ENCODE measurements at places on chromosomes 5 and 9.

DNA sequence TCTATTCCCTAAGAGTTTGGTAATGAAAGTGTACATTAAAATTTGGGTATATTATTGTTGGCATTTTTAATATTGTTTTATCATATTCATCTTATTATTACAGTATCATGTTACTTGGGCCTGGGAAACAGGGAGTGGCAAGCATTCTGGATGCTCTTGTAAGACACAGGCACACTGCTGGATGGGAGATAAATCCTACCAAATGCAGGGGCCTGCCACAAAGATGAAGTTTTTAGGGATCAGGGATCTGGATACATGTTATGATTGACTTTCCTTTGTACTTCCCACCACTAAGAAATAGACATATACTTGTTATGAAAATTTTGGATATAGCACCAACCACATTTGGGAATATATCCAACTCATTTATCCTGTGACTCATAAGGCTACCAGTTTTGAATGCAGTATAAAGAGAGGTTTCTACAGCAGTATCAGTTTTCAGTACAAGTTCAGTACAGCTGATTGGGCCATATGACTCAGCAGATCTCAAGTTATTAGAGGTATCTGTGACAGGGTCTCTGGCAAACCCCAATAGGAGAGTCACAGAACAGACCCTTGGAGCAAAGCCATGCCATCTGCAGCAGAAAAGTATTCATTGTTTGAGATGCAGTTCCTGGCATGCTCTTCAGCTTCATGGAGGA lies 360.1 kb downstream of the DMAC1 start:
- peak; percentile 29 for DNase-seq

- no peak for DNase-seq
Observed at GRCh38 chr9:99748676-99749075, 73.0 kb upstream of the NR4A3 start.

DNA sequence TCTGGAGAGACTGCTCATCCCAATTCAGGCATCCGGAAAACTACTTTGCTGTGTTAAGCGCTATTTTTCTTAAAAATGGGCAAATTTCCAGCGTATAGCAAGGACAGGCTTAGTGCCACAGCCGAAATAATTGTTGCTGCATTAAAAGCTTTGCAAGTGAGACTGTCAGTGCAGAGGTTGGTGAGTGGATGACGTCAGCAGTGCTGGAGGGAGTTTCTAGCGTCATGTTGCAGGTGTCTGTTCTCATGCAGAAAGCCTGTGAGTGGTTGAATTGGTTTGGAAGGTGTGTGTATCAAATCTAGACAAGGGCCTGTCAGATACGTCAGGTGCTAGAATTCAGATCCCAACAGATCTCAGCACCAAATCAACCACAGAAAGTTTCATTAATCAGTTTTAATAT lies 204.4 kb downstream of the TRIO start:
- DNase-seq, result no peak

DNA sequence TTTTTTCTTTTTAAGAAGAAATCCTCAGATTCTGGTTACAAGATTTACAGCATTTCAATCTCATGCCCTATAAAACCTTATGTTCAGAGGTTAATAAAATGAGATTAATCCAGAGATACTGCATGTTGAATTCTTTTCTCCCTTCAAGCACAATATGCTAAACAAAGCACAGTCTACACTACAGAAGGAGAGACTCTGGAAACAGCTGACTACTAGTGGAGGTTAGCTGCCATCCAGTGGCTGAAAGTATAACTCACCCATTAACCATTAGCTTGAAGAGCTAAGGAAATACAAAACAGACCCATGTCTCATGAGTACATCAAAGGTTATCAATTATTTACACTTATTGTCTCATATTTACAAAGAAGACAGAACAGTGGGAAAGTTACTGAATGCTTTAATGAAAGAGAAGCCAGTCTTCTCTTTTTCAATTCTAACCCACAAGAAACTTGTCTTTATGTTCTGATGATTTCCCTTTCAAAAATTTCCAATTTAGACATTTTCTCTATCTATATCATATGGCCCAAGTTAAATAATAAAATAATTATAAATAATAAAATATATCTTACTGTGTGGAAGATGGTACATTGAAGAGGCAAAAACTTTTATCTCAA lies 12.7 kb upstream of the DNAH5 start:
- peak; percentile 65 for DNase-seq

- no peak for DNase-seq
Observed at GRCh38 chr5:40495237-40495635, 184.5 kb upstream of the PTGER4 start.

- DNase-seq, result no peak
Observed at GRCh38 chr9:99401680-99402504, 179.8 kb downstream of the SEC61B start.

- peak; percentile 42 for DNase-seq
Observed at GRCh38 chr5:135950611-135951010, 4.2 kb downstream of the LECT2 start.

GRCh38 chr5:134608555-134608954 lies 24.1 kb downstream of the SAR1B start:
- DNase-seq, result no peak

- no peak for DNase-seq
Observed at GRCh38 chr9:31146485-31147166, 1237.8 kb upstream of the ACO1 start.

DNA sequence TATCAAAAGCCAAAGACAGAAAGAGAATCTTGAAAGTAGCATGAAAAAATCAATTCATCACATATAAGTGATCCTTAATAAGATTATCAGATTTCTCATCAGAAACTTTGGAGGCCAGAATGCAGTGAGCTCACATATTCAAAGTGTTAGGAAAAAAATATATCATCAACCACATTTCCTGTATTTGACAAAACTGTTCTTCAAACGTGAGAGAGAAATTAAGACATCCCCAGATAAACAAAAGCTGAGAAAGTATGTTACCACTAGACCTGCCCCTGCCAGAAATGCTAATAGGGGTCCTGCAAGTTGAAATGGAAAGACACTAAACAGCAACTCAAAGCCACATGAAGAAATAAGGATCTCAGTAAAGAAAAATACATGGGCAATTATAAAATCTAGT lies 29.9 kb downstream of the HACD4 start:
- no peak for DNase-seq

- no peak for DNase-seq
Observed at GRCh38 chr5:173664154-173664526, 47.7 kb upstream of the BOD1 start.

- DNase-seq, result peak; percentile 47
Observed at GRCh38 chr5:139808481-139809330, 13.1 kb downstream of the PSD2 start.

DNA sequence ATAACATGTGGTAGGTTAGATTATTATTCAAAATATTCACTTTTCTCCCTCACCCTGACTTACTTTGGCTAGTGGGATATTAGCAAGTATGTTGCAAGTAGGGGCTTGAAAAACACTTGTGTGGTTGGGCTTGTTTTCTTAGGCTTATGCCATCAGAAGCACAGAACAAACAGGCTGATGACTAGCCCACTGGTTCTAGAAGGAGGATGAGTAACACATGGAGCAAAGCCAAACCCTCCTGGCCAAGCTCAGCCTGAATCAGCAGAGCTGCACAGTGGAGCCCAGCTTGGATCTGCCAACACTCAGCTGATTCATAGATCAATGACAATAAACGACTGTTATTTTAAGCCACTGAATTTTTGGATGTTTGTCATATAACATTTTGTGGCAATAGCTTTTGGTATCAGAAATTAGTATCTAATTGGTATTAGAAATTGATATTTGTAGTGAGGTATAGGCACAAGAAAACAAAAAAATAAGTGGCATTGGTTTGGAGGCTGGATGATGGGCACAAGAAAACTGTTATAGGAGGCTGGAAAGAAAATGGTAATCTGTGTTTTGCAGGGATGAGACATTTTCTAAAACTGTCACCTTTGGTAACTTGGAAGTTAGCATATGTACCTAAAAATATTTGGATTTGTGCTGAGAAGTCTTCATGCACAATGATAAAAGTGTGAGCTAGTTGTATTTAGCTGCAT lies 46.1 kb upstream of the ZBED3 start:
- peak; percentile 97 for DNase-seq

GRCh38 chr5:137706841-137707240 lies 29.0 kb downstream of the KLHL3 start:
- peak; percentile 25 for DNase-seq

DNA sequence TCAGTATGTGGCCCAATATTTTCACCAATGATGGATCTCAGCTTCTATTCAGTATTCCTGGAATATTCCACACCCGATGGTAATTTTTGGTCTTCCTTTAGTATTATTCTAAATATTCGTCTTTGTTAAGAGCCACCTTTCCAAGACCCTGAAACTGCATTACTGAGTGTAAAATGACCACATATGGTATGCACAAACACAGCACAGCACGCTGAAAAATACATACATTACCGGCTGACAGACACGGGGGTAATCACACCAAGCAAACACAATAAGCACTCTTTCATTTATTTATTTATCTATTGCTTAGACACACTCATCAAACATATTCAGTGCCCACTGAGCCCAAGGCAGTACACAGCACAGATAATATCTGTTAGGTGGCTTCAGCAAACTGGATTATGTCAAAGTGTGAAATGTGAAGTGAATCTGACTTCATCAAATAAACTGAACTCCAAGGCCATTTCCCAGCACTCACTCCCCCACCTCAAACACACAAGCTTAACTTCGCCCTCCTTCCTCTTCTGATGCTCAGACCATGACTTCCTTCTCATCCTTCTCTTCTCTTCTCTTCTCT lies 1637.8 kb upstream of the C9orf72 start:
- no peak for DNase-seq

- no peak for DNase-seq
Observed at GRCh38 chr5:180021900-180022299, 49.7 kb downstream of the RNF130 start.

GRCh38 chr5:168274406-168274805 lies 17.0 kb upstream of the WWC1 start:
- DNase-seq, result peak; percentile 16
